ENCODE measurements at places on chromosomes 7 and 10. TPM values are rescaled to one million over a fixed set of nuclear protein-coding genes. Genes with fewer than 3 reads are reported as not detected.

The UTF1 gene
- not detected for total RNA-seq

The ZNF37A gene
- 19.6 TPM for total RNA-seq

The CYP3A7 gene
- total RNA-seq, result not detected

The ANKRD22 gene
- not detected for total RNA-seq

- no peaks in the 10 kb centered on the region for H3K4me1 ChIP-seq
- H3K36me3 ChIP-seq, result no peaks in the 10 kb centered on the region
- no peaks in the 10 kb centered on the region for H3K27me3 ChIP-seq
Observed at GRCh38 chr7:47937065-47937687, 11.1 kb downstream of the PKD1L1 start.

GRCh38 chr10:5573968-5574641, 49.3 kb downstream of the CALML3 start:
- H3K27me3 ChIP-seq, result no peaks in the 10 kb centered on the region
- H3K27ac ChIP-seq, result no peak overlapping the region
- no peaks in the 10 kb centered on the region for H3K4me1 ChIP-seq
- DNase-seq, result peak; percentile 40
- no peak overlapping the region for H3K4me3 ChIP-seq
- H3K36me3 ChIP-seq, result no peaks in the 10 kb centered on the region

- DNase-seq, result no peak
- no peaks in the 10 kb centered on the region for H3K36me3 ChIP-seq
- H3K27ac ChIP-seq, result no peak overlapping the region
- H3K4me3 ChIP-seq, result no peak overlapping the region
- no peaks in the 10 kb centered on the region for H3K27me3 ChIP-seq
- no peaks in the 10 kb centered on the region for H3K4me1 ChIP-seq
Observed at GRCh38 chr7:78441737-78442136, 643.2 kb downstream of the PHTF2 start.

GRCh38 chr10:88525371-88526069, 57.6 kb downstream of the RNLS start:
- H3K36me3 ChIP-seq, result no peaks in the 10 kb centered on the region
- no peaks in the 10 kb centered on the region for H3K27me3 ChIP-seq
- H3K4me1 ChIP-seq, result no peaks in the 10 kb centered on the region

DNA sequence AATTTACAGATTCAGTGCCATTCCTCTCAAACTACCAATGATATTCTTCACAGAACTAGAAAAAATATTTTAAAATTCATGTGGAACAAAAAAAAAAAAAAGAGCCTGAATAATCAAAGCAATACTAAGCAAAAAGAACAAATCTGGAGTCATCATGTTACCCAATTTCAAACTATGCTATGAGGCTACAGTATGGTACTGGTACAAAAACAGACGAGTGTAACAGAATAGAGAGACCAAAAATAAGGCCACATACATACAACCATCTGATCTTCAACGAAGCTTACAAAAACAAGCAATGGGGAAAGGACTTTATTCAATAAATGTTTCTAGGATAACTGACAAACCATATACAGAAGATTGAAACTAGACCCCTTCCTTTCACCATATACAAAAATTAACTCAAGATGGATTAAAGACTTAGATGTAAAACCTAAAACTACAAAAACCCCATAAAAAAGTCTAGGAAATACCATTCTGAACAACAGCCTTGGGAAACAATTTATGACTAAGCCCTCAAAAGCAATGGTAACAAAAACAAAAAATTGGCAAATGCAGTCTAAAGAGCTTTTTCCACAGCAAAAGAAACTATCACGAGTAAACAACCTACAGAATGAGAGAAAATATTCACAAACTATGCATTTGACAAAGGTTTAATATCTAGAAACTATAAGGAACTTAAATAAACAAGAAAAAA, 207.7 kb downstream of the PTN start:
- no peak overlapping the region for H3K4me3 ChIP-seq
- H3K4me1 ChIP-seq, result no peaks in the 10 kb centered on the region
- H3K27ac ChIP-seq, result no peak overlapping the region

GRCh38 chr7:18189500-18190126, 162.0 kb upstream of the PRPS1L1 start:
- H3K27me3 ChIP-seq, result no peaks in the 10 kb centered on the region
- H3K36me3 ChIP-seq, result no peaks in the 10 kb centered on the region
- H3K4me1 ChIP-seq, result no peaks in the 10 kb centered on the region
- no peak overlapping the region for H3K4me3 ChIP-seq
- no peak for DNase-seq
